Kidney epithelial cell (primary cell): ENCODE measurements at places on chromosomes 5 and 9. TPM values are rescaled to one million over a fixed set of nuclear protein-coding genes. Genes with fewer than 3 reads are reported as not detected.

DNA sequence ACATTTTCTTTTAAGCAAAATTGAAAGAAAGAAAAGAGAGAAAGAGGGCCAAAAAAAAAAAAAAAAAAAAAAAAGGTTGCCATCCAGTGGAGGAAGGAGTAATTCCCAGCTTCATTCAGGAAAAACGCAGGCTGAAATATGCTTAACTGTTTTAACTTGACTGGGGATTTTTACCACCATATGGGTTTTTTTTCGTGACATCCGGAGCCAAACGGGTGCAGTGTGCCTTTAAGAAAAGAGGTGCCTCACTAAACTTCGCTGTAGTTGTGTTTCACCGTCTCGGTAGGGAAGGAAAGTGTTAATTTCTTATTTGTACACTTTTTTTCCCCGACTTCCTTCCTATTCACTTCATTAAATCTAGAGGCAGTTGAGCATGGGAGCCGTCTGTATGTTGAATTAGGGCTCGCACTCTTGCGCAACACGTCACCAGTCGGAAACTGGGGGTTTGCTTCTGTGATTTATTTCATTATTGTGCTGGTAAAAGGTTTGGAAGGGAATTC is 143.0 kb downstream of the SMARCA2 start:
- DNase-seq = peak; percentile 47

GRCh38 chr9:132003319-132003704 is 76.4 kb downstream of the MED27 start:
- DNase-seq = no peak

DNA sequence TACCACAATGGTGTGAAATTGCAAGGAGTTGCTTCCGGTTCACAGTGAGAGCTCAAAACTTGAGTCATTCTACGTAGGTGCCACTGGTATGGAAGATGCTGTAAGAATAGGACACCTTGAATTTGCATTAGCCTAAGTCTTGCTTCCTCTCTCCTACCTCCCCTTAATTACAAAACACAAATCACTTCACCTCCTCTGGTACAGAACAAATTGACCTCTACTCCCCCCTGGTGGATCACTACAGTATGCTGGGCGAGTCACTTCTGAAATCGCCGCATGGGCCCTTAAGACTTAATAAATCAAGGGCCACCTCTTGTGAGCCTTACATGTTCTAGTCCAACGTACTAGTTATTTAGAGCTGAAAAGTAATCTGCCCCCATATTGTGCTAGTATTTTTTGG is 145.3 kb upstream of the SMARCA2 start:
- DNase-seq = no peak

Gene NIPSNAP3A
- total RNA-seq = 25.2 and 29.3 TPM in 2 replicates

- no peak for DNase-seq
Observed at GRCh38 chr9:27653957-27654356, 80.7 kb upstream of the C9orf72 start.

- no peak for DNase-seq
Observed at GRCh38 chr9:71608825-71609447, 159.4 kb downstream of the CEMIP2 start.

Gene PCDHB6
- 0.67 and 0.68 TPM in 2 replicates for total RNA-seq

DNA sequence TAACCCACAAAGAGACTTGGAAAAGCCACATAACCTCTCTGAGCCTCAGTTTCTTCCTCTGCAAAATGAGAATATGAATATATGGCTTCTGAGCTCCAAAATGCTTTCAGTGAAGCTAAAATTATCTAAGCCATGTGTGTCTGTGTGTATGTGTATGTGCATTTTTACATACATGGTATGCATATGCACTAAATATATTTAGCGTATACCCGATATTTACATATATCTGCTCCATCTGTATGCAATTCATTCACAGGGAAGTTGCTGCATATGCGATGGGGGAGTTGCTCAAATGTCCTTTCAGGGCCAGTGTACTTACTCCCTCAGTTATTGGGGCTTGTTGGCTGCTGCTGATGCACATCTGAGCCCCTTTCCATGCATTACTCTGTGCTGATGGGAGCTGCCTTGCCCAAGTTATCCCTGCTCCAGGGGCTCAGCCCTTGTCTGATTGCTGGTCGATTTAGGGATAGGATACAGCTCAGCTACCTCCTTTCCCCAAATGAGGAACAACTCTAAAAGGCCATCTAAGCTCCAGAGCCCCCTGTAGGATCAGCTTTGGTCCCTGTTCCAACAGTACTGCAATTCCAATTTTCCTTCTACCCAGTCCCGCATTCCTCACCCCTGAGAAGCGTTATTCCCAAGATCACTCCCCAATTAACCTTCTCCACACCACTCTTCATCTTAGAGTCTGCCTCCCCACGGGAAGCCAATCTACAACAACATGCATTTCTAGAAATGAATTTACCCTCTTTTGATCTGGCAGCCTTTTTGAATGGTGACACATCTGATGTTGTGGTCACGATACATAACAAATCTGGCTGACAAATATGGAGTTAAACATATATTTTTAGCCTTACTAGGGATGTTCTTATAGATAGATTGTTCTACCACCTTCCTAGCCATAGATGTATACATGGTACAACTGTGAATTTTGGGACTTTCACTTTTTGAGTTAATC is 15.9 kb downstream of the RHOBTB3 start:
- DNase-seq = no peak

Gene EGFL7
- 56.2 and 58.7 TPM in 2 replicates for total RNA-seq

DNA sequence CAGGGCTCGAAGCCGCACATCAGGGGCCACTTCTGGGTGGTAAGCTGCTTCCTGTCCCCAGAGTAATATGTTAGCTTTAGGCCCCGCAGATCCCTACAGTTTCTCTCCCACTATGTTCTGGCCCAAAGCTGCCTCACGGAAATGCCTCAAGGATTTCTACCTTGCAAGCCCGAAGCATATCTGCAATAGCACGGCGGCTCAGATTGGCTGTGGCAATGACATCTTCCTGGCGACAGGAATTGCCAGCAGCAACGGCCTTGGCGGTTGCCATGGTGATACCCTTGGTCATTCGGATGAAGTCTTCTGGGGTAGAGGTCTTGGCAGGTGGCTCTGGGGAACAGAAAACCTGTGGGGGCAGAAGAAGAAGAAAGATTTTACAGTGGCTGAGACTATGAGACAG is 10.3 kb upstream of the TPM2 start:
- no peak for DNase-seq

- no peak for DNase-seq
Observed at GRCh38 chr9:104025104-104025503, 69.0 kb upstream of the SMC2 start.

Gene RASA1
- total RNA-seq = 41.4 and 42.8 TPM in 2 replicates

Gene PCDHA9
- total RNA-seq = under 0.01 TPM in 2 replicates

DNA sequence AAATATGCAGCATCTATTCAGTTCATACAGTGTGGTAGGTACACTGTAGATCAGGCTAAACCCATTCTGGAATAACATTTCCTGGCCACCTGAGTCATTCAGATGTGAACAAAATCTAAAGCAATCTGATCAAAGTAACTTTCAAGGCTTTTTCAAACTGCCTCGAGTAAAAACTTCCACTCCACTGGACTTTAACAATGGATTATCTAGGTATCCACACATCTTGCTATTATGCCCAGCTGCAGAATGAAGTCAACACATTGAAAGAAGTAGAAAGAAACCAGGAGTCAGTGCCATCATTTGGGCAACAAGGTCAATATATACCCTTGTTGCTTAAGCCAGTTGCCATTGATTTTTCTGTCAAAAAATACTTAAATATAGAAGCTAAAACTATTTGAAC is 1352.6 kb upstream of the NUDT12 start:
- no peak for DNase-seq

Gene PSAT1
- total RNA-seq = 259 and 265 TPM in 2 replicates

Gene LURAP1L
- 44.5 and 46.6 TPM in 2 replicates for total RNA-seq

Gene C5orf46
- total RNA-seq = 1.4 and 2.1 TPM in 2 replicates

Gene SLC36A3
- not detected in 2 replicates for total RNA-seq

GRCh38 chr5:8577792-8578191 is 708.8 kb downstream of the MTRR start:
- DNase-seq = no peak

- no peak for DNase-seq
Observed at GRCh38 chr9:130720762-130721161, 27.2 kb downstream of the EXOSC2 start.

DNA sequence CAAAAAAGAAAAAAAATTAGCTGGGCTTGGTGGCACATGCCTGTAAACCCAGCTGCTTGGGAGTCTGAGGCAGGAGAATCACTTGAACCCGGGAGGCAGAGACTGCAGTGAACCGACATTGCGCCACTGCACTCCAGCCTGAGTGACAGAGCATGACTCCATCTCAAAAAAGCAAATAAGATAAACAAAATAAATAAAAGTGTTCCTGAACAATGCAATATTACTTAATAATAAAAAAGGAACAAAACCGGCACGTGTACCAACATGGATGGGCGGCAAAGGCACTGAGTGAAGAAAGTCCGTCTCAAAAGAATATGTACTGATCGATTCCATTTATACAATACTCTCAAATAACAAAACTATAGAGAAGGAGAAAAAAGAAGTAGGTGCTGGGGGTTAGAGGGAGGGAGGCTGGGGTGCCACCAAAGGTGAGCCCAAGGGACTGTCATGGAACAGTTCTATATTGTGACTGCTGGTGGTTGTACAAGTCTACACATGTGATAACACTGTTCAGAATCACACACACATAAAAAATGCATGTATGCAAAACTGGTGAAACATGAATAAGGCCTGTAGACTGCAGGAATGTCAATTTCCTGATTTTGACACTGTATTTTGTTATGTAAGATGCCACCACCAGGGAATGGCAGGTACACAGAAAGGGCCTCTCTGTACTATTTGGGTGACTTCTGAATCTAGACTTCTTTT is 15.8 kb downstream of the MYO10 start:
- no peak for DNase-seq

DNA sequence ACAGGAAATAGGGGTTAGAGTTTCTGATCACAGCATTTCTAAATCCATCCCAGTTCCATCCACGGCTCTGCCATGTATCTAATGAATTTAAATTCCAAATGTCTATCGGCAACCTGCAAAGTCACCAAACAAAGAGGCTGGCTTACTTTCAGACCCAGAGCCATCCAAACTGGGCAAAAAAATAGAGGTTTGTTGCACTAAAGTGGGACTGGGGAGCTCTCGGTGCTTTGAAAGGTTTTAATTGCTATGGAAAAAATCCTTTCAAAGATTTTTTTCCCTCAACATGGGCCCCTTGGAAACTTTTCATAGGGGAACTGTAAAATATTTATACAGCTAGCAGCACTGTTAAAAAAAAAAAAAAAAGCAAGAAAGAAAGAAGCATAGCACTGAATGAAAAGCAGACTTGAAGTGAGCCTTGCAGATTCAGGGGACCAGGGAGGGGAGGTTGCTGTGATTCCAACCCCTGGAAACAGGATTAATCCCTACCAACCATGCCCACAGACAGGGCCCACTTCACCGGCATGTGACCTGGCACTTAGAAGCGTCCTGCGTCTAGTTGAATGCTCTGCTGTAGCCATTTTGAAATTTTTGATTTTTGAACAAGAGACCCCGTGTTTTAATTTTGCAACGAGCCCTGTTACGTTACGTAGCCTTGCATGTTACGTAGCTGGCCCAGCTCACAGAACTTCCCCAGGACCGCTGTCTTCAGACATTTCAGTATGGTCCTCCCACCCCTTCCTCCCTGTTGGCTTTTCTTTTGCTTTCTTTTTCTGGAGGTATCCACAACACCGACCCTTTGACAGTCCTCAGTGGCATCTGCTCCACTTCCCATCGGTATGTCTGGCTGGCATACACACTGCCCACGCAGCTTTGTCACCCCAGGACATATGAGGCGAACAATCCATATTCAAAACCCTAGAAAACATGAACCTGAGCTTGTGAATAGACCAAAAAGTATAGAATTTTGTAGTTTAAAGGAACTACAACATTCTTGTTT is 105.3 kb upstream of the NFIB start:
- no peak for DNase-seq

Gene ARRDC1
- 84.2 and 110 TPM in 2 replicates for total RNA-seq

- DNase-seq = no peak
Observed at GRCh38 chr5:171706736-171707441, 78.7 kb upstream of the SMIM23 start.

Gene CATSPER3
- 0.13 TPM in 1 of 2 replicates, not detected in the other for total RNA-seq

- no peak for DNase-seq
Observed at GRCh38 chr5:179668391-179668790, 12.4 kb downstream of the CBY3 start.
